Activated CD4-positive, alpha-beta T cell treated with anti-CD3 and anti-CD28 coated beads, Interleukin-10, Interleukin-2, amounts not matched to agents 100 ng/mL and 50 ng/mL, durations not matched to agents 16 hours and 8 hours (primary cell): ENCODE measurements at places on chromosomes 1 and 21.

GRCh38 chr1:67150931-67151330 is 15.3 kb upstream of the IL23R start:
- DNase-seq: no peak

GRCh38 chr21:42124826-42125570 is 53.9 kb downstream of the UMODL1 start:
- DNase-seq: no peak

- peak; percentile 59 for DNase-seq
Measured at GRCh38 chr1:41870076-41870562, 48.6 kb downstream of the HIVEP3 start.

- no peak for DNase-seq
Measured at GRCh38 chr1:89931964-89932363, 62.9 kb upstream of the ZNF326 start.

GRCh38 chr1:93844262-93845045 is 34.6 kb downstream of the DNTTIP2 start:
- DNase-seq: peak; percentile 74

- DNase-seq: peak; percentile 39
Measured at GRCh38 chr1:61160526-61160925, 78.2 kb downstream of the NFIA start.

DNA sequence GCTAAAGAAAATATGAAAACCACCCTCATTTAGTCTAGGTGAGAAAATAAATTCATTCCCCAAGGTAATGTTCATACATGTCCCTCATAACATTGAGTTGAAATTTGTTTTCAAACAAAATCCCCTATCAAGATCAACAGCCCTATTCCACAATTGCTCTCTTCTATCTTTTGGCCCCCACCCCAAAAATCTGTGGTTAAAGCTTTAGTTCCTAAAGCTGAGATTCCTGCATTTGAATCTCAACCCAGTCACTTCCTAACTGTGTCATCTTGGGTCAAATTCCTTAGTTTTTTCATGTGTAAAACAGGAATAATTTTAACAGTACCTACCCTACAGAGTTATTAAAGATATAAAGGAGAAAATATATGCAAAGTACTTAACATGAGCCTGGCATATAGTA is 22.0 kb downstream of the KIAA0319L start:
- DNase-seq: no peak

DNA sequence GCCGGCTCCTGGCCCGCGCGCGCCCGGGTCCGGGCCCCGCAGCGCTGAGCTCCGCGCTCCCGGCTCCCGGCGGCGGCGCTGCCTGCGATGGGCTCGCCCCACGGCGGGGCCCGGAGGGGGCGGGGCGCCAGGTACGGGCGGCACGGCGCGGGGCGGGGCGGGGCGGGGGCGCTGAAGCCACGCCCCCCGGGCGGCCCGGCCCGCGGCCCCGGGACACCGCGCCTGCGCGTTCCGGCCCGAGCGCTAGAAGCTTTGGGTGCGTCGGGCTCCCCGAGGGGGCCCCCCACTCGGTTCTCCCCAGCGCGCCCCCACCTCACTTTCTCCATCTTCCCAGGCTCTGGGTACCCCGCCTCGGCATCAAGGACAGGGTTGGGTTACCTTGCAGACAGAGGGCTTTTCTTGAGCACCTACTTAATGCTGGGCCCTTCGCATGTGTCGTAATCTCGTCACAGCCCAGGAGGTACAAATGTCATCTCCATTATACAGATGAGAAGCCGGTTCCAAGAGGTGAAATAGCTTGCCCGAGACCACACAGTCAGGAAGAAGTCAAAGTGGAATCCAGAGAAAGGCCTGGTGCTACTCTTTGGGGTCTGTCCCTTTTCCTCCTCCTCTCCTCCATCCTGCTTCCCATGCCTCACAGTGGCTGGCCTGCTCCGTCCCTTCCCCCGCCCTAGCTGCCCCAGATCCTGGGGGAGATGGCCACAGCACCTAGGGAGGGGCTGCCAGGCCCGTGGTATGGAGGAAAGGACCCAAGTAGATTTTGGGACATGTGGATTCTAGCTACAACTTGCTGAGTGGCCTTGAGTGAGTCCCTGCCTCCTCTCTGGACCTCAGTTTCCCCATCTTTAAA is 46.5 kb downstream of the RAP1GAP start:
- peak; percentile 55 for DNase-seq

DNA sequence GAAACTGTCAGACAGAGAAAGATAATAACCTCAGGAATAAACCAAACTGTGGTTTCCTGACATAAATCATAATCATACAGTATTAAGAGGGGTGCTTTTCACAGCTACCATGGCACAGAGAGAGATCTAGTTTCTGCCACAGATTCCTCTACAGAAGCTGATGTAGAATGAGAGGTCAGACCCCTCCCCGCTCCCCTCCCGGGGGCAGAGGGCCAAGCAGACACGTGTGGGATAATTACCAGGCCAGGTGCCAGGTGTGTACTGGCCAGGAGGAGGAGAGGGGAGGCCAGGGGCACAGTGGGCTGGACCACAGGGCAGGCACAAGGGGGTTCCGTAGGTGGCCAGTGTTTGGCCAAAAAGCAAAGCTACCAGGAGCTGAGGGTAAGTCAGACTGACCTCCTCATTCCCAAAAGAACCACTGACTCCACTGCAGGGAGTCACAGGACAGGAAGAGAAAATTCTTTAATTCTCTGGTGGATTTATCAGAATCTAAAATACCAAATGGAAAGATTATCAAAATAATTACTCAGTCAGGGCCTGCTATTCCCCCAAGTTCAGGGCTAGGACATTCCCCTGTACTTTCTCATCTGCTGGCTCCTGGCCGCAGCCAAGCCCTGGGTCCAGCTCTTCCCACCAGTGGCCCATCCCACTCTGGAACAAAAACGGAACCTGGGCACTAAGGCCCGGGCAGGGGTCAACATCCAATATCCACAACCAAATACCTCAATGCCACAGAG is 30.0 kb downstream of the C2CD2 start:
- peak; percentile 21 for DNase-seq

DNA sequence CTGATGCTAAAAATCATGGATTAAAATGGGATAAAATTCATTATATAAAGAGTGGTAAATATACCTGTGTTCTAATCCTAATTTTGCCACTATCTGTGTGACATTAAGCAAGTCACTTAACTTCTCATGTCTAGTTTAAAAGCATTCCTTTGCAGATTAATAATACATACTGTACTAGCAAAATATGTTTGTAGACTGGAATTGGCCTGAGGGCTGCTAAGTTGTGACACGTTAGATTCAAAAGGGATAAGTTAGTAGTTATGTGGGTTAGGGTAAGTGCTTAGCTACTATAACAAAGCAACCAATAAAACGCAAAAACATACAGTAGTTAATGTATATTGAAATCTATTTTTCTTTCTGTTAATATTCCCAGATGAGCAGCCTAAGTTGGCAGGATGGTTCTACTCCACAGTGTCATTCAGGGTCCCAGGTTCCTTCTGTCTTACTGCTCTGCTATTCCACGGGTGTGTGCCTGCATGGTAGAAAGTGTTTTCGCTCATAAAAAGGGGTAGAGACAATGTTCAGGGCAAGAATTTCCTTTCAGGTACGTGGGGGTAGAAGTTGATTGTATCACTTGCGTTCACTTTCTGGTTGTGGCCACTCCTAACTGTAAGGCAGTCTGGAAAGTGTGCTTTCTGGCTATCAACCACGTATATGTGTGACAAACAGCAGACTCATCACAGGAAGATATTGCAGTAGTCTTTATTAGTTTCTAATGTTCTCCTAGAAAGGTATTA is 239.8 kb downstream of the NFIA start:
- no peak for DNase-seq

- peak; percentile 76 for DNase-seq
Measured at GRCh38 chr1:151837197-151837596, 2.4 kb downstream of the C2CD4D start.

DNA sequence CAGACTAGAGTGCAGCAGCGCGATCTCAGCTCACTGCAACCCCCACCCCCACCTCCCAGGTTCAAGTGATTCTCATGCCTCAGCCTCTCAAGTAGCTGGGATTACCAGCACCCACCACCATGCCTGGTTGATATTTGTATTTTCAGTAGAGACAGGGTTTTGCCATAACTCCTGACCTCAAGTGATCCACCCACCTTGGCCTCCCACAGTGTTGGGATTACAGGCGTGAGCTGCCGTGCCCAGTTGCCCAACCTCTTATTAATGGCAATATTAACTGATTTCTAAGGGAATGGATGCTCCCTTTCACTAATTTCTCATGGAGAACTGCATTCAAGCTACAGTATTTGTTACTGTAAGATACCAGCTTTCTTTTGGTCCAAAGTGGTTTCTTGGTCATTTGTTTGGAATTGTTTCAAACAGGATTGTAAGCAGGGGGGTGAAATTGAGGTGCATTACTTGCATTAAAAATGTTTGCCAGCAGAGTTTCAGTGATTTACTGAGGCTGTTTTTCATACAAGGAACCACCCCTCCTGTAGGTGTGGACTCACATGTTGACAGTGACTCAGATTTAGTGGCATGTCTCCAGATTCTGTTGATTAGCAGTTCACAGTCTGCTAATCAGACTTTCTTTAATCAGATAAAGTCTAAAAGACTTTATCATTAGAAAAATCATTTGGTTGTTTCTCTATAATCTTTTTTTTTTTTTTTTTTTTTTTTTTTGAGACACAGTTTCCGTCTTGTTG is 3.9 kb upstream of the TGFBR3 start:
- DNase-seq: peak; percentile 44

GRCh38 chr1:33296824-33297223 is 24.1 kb downstream of the A3GALT2 start:
- no peak for DNase-seq

DNA sequence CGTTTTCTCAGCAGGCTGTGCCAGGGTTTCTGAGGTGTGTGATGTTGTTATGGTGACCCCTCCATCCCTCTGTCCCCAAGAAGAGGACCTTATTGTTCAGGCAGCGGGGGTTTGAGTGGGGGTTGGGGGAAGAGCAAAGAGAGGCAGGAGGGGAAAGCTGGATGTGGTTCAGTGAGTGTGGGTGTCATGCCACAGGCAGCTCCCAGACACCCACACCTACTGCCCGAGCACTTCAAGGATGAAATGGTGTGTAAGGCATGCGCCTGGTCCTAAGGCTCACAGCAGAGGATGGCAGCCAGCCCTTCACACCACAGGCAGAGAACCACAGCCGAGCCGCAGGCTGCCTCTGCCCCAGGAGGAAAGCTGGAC is 49.9 kb upstream of the STUM start:
- DNase-seq: no peak

- DNase-seq: peak; percentile 38
Measured at GRCh38 chr21:42010507-42011495, 641 bp upstream of the ZBTB21 start.

DNA sequence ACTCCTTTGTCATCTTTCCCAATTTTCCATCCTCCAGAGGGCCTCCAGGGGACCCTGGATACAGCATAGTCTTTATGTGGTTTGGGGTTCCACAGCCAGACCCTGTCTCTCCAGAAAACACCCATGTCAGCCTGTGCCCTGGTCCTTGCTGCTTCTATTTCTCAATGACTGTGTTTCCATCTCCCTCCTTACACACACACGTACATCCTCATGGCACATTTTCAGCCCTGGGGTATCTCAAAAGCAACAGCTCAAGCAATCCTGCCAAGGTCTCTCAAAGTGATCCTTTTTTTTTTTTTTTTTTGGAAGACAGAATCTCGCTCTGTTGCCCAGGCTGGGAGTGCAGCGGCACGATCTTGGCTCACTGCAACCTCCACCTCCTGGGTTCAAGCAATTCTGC is 22.3 kb downstream of the QSOX1 start:
- DNase-seq: no peak

- DNase-seq: no peak
Measured at GRCh38 chr1:36765785-36766300, 268.5 kb downstream of the GRIK3 start.

DNA sequence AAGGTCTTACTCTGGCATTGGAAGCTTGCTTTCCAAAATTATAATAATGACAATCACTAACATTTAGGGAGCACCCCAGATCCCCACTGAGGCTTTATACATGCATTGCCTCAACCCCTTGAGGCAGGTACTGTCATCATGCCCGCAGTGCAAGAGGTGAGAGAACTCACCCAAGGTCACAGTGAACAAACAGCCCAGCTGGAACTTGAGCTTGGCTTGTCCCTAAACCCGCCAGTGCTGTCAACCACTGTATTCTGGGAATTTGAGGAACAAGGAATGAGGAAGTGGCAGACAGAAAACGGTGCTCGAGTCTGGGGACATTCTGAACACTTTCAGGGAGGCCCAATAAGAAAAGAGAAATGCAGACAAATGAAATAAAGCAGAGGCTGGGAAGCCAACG is 34.6 kb upstream of the TLR5 start:
- no peak for DNase-seq

DNA sequence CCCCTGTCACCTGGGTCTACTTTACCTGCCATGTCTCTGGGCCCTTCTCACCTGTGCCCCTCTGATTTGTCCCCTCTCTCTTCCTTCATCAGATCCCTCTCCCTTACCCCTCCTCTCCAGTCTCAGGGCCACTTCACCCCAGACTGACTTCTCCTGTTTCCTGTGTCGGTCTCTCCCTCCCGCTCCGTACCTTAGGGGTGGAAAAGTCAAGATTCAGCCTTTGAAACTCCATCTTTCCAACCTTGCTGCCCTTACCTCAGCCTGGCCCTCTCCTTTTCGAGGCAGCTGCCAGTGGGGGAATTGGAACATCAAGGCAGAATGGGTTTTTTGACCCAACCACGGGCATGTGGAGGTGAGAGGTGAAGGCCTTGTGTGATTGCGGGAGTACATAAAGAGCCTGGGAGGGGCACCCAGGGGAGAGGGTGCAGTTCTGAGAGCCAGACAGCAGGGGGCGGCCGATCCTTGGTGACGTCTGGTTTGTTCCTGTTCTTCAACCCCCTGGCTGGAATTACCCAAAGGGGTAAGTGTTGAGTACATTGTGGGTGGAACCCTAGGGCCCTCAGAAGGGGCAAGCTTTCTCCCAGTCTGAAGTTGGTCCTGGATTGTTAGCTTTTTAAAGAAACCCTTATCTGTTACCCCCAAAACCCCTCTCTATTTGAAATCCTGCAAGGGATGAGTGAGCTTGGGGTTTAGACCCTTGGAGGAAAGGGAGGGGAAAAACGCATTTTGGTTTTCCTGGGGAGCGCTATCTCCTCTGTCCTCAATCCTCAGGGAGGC is 12.3 kb upstream of the DMBX1 start:
- peak; percentile 85 for DNase-seq

GRCh38 chr1:14849038-14849437 is 250.6 kb downstream of the KAZN start:
- no peak for DNase-seq

DNA sequence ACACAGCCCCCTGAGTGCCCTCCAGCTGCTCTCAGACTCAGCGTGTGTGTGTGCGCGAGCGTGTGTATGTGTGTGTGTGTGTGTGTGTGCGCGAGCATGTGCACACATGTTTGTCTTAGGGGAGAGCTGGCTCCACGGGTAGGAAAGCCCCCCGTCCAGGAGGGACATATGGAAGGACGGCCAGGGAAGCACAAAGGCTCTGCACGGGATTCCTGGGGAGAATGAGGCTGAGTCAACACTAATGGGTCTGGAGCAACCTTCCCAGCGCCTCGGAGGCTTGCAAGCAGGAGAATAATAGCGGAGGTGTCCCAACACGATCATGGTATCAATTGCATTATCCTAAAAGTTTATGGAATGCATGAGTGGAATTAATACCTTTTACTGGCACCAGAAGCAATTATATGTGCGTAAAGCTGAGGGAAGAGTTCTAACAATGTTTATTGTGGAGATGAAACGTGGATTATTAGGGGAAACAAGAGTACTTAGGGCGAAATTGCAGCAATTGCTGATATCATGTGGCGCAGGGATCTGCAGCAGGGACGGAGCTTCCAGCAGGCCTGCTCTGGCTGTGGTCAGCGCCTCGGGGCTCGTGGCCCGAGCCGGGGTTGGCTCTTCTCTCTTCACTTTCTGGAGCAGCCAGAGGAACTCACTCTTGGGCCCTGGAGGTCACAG is 40.3 kb upstream of the CCDC27 start:
- no peak for DNase-seq

GRCh38 chr21:34965200-34966174 is 83.6 kb downstream of the RUNX1 start:
- no peak for DNase-seq
